ENCODE measurements at places on chromosomes 2 and 18.

DNA sequence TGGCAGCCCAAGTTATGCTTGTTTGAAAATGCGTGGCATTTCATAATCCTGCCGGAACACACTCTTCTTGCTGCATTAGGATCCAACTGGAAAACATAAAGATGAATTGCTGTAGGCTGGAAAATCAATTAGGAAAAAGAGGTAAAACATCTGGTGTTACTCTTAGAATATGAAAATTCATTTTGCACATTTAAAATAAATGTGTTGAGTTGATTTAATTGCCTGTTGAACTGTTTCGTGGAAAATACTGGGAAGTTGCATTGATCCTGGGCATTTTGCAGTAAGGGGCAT is 4.1 kb downstream of the RHOB start:
- DNase-seq, result no peak

GRCh38 chr2:208118918-208119317 is 5.4 kb downstream of the CRYGD start:
- DNase-seq, result no peak

GRCh38 chr2:187320846-187321245 is 127.2 kb downstream of the CALCRL start:
- DNase-seq, result no peak

GRCh38 chr2:54864727-54865126 is 141.3 kb downstream of the EML6 start:
- no peak for DNase-seq

GRCh38 chr18:652131-652530 is 5.3 kb upstream of the TYMS start:
- no peak for DNase-seq

- DNase-seq, result no peak
Observed at GRCh38 chr18:72181241-72181764, 362.8 kb downstream of the CBLN2 start.
